ENCODE measurements at places on chromosomes 3 and 15. TPM values are rescaled to one million over a fixed set of nuclear protein-coding genes. Genes with fewer than 3 reads are reported as not detected.

Gene ZPLD1
- under 0.01 TPM for total RNA-seq

Gene STXBP5L
- total RNA-seq: not detected

Gene SLC6A20
- total RNA-seq: not detected

Gene WDR49
- total RNA-seq: under 0.01 TPM
